ENCODE measurements at places on chromosomes 5 and 9.

- DNase-seq = no peak
These were observed 650.8 kb downstream of the IRX1 start for GRCh38 chr5:4246447-4246846.

- DNase-seq = no peak
These were observed 590.2 kb upstream of the MEF2C start for GRCh38 chr5:89473196-89473595.

DNA sequence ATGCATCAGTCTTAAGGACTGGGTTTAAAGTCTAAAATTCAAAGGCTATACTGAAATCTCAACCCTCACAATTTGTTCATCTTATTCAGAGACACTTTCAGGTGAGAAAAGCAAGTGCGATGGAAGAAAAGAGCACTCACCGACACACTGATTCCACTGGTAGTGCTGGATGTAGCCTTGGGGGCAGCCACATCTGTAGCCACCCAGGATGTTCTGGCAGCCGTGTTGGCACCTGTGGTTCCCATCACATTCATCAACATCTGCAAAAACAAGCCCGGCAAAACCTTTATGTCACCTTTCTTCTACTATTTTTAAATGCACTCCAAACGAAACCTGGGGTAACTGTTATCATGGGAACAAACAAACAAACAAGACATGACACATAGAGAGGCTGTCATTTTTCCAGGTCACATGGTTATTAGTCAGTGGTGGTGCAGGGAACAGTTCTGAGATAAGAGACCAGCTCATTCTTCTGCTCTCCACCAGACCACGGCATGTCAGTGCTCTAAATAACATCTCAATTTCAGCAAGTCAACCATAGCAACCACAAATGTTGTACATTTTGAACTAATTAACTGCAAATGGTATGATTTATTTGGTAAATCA is 188.4 kb downstream of the SLC12A2 start:
- no peak for DNase-seq

- DNase-seq = no peak
These were observed 624 bp downstream of the FBXW11 start for GRCh38 chr5:172005708-172006320.

GRCh38 chr9:125632321-125633115 is 74.5 kb downstream of the MAPKAP1 start:
- DNase-seq = peak; percentile 28

- no peak for DNase-seq
These were observed 4.1 kb downstream of the PRDM6 start for GRCh38 chr5:123093111-123093600.

GRCh38 chr9:20405616-20406015 is 216.7 kb downstream of the MLLT3 start:
- DNase-seq = no peak

DNA sequence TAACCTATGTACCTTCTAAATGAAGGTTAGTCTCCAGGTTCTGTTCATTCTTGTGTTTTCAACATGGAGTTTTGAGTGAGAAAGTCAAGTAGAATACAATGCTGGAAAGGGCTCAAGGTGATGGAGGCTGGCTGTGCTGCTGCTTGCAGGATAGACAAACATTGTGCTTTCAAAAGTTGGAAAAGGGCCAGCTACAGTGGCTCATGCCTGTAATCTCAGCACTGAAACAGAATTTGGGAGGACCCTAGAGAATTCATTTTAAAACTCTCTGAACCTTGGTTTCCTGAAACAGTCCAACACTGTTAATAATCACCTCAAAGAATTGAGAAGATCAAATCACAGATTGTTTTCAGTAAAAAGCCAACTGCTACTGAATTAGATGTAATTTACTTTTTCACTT is 15.4 kb upstream of the IARS1 start:
- no peak for DNase-seq

DNA sequence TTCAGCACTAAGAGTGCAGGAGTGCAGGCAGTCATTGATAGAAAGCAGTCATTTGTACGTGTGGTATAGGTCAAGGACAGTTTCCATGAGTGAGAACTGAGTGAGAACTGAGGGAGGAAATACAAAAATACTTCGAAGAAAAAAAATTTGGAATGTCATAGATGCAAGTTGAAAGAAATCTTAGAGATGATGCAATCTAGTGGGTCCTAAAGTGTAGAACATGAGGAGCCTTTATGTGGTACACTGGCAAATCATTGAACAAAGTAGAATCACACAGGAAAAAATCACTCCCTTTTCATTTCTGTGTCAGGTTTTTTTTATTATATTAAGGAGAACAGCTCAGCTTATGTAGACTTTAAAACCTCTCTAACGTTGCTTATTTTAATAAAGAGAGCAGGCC is 26.4 kb upstream of the SLC1A1 start:
- DNase-seq = no peak

DNA sequence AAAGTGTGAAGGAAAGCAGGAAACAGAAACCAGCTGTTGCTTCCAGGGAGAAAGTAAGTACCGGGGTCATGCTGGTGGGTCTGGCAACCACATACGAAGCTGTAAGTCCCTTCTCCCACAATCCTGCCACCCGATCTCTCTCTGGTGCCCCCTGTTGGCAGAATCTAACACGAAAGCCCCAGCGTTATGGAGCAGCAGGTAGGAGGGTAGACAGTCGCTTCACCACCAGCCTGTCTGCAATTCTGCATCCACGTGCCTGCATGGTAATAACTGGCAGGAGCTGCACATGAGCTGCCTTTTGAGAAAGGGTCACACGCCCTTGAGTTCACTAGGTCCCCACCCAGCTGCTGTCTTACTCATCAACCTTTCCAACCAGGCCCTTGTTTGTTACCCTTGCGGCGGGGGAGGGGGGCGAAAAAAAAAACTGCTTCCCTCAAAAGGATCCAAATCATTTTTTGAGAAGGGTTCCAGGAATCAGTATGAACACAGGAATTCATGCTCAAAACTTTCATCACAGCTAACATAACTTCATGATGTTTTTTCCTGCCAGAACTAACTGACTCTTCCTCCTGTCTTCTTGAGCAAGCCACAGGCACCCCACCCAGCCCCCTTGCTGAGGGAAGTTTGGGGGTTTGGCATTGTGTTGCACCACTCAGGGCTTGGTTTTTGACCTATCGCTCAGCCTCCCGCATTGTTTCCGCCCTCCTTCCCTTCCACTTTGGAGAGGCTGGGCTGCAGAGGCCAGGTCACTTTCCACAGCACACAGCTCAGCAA is 19.6 kb upstream of the TMEM252 start:
- DNase-seq = peak; percentile 9

DNA sequence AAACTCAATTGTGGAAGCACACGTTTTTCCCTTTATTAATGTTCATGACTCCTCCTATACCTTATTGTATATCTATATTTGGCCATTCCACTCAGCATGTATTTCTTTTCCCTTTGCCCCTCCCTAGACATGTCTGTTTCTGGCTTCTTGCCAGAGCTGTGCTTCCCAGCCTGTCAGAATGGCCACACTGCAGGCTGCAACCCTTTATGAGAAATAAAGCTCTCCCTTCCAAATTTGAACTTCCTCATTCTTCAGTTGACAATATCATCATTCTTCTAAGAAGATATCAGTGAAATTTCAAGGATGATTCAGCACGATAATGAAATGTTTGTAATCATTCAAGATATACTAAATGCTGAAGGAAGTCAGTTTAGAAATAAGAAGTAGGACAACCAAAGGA is 107.6 kb upstream of the PRSS3 start:
- DNase-seq = no peak

- DNase-seq = no peak
These were observed 58.6 kb upstream of the LMNB1 start for GRCh38 chr5:126718236-126718868.

GRCh38 chr9:5113994-5114748 is 71.3 kb downstream of the INSL6 start:
- no peak for DNase-seq

GRCh38 chr5:165565911-165566310 is 2060.5 kb downstream of the MAT2B start:
- no peak for DNase-seq

- DNase-seq = no peak
These were observed 14.2 kb upstream of the ZNF883 start for GRCh38 chr9:113026200-113026599.

DNA sequence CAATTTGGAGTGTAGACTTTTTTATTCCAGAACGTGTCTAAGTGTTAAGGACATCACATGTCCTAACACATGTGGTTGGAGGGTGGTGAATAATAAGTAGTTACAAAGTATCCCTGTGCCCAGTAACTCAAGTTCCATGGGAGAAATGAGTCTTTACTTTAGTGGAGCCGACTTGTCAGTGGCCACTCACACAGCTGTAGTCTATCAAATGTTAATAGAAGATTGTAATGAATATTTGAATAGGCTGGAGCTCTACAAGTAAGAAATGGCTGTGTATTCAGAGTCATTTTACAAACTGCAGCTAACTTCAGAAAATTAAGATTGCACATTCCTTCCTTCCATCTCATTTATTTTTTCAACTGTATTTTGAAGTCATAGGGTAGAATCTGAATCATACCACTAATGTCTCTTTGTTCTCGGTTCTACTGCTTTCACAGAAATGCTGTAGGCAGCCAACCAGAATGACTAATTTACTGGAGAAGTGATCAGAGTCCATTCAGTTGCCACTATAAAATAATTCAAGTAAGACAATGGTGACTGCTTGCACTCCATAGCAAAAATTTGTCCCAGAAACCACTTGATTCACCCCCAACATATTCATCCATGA is 394.8 kb downstream of the NR2F1-AS1 start:
- no peak for DNase-seq

- DNase-seq = no peak
These were observed 18.5 kb upstream of the ZDHHC12 start for GRCh38 chr9:128742401-128742800.

DNA sequence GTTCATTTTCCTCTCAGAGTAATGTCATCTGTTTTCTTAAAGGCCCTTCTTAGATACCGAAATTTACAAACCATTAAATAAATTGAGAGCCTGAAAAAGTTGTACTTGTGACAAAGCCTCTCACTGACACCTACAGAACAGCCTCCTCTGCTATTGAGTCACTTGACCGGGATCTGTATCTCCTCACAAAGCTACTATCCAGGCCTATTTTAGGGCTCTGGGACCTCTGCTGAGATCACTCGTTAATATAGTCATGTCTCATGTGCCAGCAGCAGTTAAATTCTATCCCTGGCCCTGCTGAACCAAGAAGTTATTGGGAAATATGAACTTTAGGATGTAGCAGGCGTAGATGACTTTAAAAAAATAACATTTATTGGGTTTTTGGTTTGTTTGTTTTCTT is 31.1 kb downstream of the FBXO38 start:
- DNase-seq = no peak

DNA sequence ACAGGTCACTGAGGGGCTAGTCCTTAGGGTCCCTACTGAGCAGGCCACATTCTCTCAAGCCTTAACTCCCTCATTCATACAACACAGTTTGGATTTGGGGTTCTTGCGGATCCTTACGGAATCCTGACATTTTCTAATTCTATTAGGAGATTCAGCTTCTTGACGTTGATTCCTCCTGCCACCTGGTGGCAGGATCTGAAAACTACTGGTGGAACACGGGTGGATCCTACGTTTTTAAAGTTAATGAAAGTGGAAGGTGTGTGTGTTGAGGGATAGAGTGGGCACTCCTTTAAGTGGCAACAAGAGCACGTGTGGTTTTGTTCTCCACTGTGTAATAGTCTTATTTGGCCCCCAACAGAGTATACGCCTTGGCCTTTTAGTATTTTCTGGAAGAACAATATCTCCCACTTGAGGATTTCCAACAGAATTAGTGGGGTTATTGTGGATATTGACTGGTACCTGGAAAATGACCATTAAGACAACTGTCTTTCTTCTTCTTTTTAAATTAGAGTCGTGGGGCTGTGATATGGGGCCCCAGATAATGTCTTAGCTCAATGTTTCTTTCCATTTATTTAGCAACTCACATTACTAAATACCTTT is 25.2 kb downstream of the SLC28A3 start:
- peak; percentile 33 for DNase-seq

DNA sequence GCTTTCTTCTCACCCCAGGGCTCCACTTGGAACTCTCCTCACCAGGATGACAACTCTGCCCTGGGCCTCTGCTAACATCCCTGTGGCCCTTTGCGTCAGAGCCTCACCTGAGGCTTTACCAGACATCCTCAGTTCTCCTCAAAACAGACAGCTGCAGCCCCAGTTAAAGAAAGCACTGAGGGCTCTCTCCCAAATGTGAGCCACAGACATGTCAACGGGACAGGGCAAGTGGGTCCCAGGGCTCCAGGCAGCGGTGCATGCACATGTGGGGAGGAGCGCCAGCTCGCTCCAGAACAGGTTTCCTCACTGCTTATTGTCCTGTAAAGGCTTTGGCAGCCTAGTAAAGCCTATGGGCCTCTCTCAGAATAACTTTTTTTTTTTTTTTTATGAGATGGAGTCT is 37.3 kb downstream of the IPPK start:
- no peak for DNase-seq

DNA sequence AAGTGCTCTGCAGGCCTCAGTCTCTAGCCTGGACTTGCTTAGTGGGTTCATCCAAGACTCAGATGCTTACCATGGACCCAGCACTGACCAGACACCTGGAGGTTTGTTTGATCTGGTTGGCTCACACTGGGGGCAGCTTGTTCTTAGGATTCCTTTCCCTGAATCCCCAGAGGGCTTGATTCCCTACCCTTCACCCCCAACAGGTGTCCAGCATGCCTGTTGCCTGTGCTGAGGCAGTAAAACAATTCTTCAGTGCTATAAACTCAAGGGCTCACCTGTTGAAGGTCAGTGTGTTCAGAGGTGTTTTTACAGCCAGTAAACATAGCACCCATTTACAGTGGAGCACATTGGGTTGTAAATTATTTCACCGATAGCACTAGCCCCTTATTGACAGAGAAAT is 123.8 kb upstream of the KLF4 start:
- no peak for DNase-seq

GRCh38 chr5:163504079-163504931 is 1.1 kb upstream of the MAT2B start:
- DNase-seq = peak; percentile 3

- no peak for DNase-seq
These were observed 496.0 kb upstream of the CLINT1 start for GRCh38 chr5:158354958-158355357.

GRCh38 chr9:69431203-69431602 is 106.2 kb downstream of the ENTREP1 start:
- no peak for DNase-seq

GRCh38 chr9:8088477-8088876 is 288.9 kb upstream of the DMAC1 start:
- no peak for DNase-seq

GRCh38 chr5:150303660-150304386 is 1.1 kb upstream of the ARSI start:
- DNase-seq = no peak

- no peak for DNase-seq
These were observed 7.7 kb upstream of the DMRT2 start for GRCh38 chr9:1042466-1042865.
